ENCODE measurements at places on chromosomes 13 and 19. TPM values are rescaled to one million over a fixed set of nuclear protein-coding genes. Genes with fewer than 3 reads are reported as not detected.

The PLIN5 gene
- total RNA-seq = 1.8 TPM

The POU2F2 gene
- total RNA-seq = 0.09 TPM

The PTH2 gene
- total RNA-seq = not detected

The PTPRH gene
- total RNA-seq = 9.9 TPM

The FCER2 gene
- total RNA-seq = not detected

The ENOX1 gene
- not detected for total RNA-seq

The ELSPBP1 gene
- not detected for total RNA-seq

The CEACAM20 gene
- total RNA-seq = not detected

The TNFSF13B gene
- total RNA-seq = not detected

The ZNF700 gene
- total RNA-seq = 12.8 TPM

The IRGC gene
- not detected for total RNA-seq

The OVOL3 gene
- total RNA-seq = not detected

The ZNF536 gene
- not detected for total RNA-seq

The DPP9 gene
- total RNA-seq = 26.6 TPM

The KLK2 gene
- not detected for total RNA-seq

The ATP4B gene
- total RNA-seq = not detected

The CACNG8 gene
- total RNA-seq = not detected

The KLK3 gene
- not detected for total RNA-seq

The ZNF8 gene
- 3.3 TPM for total RNA-seq

The CYP4F2 gene
- 3.7 TPM for total RNA-seq

The CYSLTR2 gene
- not detected for total RNA-seq

The ZNF432 gene
- 10.8 TPM for total RNA-seq

The YJEFN3 gene
- total RNA-seq = 0.32 TPM
